ENCODE measurements at places on chromosomes 3 and 15. TPM values are rescaled to one million over a fixed set of nuclear protein-coding genes. Genes with fewer than 3 reads are reported as not detected.

The P2RY1 gene
- total RNA-seq, result 0.38 TPM

The DNAH12 gene
- 0.28 TPM for total RNA-seq

The UROC1 gene
- total RNA-seq, result not detected

The CNTN4 gene
- not detected for total RNA-seq

The GJD2 gene
- total RNA-seq, result not detected

The MON1A gene
- 19.2 TPM for total RNA-seq

The SMCO1 gene
- 0.28 TPM for total RNA-seq

The FBXL2 gene
- total RNA-seq, result 10.0 TPM

The SLC24A5 gene
- not detected for total RNA-seq

The SPG11 gene
- 59.0 TPM for total RNA-seq

The CLDN11 gene
- total RNA-seq, result 225 TPM

The ACP3 gene
- under 0.01 TPM for total RNA-seq

All from regular cardiac myocyte (primary cell).